ENCODE measurements at places on chromosomes 7 and 10.

- no peak for DNase-seq
Observed at GRCh38 chr10:11177926-11178471, 160.3 kb downstream of the CELF2 start.

DNA sequence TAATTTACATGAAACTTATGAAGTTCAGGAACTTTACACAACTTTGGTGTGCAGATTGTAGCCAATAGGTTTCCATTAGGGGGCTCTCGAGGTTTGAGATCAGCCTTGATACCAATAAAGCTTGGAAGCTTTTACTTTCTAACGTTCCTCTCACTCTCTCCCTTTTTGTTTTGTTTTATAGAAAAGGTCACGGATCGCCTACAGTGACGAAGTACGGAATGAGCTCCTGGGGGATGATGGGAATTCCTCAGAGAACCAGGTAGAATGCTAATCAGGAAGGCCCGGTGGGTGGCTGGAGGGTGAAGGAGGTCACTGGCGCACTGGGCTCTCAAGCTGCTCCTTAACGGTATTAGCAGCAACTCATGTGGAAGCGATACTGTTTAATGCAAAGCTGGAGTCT is 79.9 kb downstream of the VTI1A start:
- no peak for DNase-seq

GRCh38 chr10:48446785-48447184 is 140.3 kb downstream of the MAPK8 start:
- DNase-seq = no peak

DNA sequence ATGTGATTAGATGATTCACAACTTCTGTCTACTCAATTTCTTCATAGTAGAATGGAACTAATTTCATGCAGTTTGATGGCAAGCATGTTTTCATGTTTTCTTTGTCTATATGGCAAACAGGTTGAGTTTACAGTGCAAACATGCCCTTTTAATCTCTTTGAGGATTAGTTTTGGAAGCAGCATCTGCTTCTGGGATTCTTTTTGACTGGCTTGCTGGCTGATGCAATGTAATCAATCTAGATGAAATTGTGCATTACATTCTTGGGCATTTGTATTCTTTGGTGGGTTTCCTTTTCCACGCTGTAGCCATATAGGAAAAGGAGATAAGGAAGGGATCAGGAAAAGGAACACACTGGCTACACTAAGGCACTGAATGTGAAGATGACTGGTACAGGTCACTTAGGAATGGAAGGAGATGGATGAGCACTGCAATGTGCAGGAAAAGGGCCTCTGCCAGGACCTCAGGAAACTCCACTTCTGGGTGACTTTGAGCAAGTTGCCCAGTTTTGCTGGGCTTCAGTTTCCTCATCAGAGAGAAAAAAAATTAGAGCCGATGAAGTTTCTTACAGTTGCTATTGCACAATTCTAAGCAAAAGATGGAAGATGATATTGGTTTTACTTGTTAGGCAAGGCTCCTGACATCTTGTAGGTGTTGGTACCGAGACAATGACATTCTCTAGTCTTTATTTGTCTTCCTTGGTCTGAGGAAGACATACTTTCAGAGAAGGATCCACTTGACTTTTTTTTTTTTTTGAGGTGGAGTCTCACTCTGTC is 269.1 kb downstream of the SUGCT start:
- no peak for DNase-seq

DNA sequence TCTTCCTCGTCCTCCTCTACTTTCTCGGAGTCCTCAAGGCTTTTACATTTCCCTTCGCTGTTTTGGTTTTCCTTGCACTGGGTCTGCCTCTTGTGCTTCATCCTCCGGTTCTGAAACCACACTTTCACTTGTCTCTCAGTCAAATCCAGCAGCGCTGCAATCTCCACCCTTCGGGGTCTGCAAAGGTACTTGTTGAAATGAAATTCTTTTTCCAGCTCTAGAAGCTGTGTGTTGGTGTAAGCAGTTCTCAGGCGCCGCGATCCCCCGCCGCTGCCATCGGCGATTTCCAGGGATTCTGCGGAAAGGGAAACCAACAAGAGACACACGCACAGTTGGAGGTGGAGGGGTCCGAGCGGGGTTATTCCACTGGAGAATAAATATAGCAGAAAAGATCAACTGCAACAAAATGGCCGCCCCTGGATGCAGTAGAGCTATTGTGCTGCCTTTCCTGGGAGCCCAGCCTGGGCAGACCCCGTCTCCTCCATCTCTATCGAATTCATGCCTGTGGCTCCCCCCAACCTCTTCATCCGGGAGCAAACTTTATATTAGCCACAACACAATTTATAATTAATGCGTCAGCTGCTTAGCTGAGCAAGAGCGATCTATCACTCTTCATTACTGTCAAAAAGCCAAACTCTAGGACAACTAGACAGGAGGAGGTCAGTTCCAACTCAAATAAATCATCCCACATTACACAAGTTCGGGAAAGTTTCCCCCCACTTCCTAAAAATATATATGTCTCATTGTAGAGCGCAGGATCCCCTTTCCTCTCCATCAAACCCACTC is 1.1 kb downstream of the HOXA2 start:
- DNase-seq = no peak

- DNase-seq = no peak
Observed at GRCh38 chr10:61931620-61932332, 30.3 kb downstream of the ARID5B start.

GRCh38 chr7:42236266-42236975 is 588 bp downstream of the GLI3 start:
- DNase-seq = no peak

- no peak for DNase-seq
Observed at GRCh38 chr7:91055219-91055618, 209.0 kb upstream of the FZD1 start.

DNA sequence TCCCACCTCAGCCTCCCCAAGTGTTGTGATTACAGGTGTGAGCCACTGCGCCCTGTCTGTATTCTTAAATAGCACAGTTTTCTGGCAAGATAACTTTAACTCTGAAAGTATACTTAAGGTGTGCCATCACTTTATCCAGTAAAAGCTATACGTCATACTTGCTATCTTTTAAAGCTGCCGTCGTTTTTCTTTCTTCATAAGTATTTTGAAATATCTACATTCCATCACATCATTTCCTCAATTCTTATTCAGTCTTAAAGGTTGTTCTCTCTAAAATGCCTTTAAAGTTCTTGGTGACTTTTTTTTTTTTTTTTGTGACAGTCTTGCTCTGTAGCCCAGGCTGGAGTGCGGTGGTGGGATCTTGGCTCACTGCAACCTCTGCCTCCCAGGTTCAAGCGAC is 34.7 kb downstream of the PTPN12 start:
- DNase-seq = no peak

DNA sequence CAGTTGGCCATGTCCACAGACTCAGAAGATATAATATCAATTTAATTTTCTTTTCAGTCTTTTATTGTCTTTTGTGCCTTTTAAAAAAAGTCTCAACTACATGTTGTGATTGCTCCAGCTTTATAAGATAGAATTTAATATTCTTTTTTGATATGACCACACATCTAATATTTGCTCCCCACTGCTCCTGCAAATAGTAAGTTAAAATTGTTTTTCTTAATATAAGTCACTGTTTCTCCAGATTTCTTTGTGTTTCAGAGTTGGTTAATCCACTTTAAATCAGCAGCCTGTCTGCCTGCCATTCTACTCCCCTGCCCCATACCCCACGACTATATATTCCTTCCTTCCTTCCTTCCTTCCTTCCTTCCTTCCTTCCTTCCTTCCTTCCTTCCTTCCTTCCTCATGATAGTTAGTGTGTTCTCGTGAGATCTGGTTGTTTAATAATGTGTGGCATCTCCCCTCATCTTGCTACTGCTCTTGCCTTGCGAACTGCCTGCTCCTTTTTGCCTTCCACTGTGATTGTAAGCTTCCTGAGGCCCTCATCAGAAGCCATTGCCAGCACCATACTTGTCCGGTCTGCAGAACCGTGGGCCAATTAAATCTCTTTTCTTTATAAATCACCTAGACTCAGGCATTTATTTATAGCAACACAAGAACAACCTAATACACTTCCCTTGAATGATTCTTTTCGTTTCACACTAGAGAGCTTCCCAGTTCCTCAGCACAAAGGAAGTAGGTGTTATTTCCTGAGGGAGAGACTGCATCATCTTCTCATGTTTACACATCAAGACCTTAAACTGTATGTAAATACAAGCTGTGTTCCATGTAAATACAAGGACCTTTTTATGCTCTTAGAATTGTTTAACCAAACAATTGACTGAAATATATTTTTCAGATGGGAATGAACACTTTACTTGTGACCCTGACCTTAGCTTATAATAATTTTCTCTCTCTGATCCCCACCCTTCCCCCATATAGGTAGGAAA is 24.5 kb downstream of the TAS2R16 start:
- no peak for DNase-seq

GRCh38 chr7:144834641-144835144 is 1.2 kb downstream of the TPK1 start:
- DNase-seq = no peak

DNA sequence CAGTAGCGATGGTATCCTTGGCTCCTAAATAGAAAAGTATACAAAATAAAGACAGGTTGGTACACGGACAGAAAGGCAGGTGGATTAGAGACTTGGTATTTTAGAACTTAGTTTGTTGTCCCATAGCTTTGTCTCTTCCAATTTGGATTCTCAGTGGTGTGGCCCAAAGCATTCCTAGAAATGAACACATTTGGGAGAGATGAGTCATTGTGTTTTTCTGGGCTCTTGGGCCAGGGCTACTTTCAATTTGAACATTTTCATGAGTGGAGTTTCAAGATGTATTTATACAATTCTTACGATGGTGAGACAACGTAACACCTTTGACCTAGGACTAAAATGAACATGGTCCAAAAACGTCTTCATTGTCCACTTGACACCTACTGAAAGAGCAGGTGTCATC is 225.1 kb upstream of the YAE1 start:
- DNase-seq = no peak

GRCh38 chr10:122112625-122113160 is 123.7 kb downstream of the TACC2 start:
- DNase-seq = no peak

DNA sequence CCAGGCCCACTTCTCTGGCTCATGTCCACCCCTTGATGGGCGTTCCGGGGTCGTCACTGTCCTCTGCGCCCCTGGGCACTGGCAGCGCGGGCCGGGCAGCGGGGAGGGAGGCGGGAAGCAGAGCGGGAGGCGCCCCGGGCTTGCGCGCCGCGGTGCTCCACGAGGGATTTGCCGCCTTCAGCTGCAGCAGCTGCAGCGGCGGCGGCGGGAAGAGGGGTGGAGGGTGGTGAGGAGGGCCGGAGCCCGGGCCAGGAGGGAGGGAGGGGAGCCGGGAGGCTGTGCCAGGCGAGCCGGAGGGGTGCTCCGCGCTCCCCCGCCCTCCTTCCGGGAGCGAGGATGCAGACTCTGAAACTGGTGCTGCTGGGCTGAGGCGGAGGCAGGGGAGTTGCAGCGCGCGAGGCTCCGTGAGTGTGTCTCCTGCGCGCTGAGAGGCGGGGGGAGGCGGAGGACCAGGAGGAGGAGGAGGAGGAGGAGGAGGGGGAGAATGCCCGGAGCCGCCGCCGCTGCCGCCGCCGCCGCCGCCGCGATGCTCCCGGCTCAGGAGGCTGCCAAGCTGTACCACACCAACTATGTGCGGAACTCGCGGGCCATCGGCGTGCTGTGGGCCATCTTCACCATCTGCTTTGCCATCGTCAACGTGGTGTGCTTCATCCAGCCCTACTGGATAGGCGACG is at the start of gene LHFPL3:
TSS of gene LHFPL3 (plus strand) at position 308 of the 674 bp plus-strand sequence.
- no peak for DNase-seq

DNA sequence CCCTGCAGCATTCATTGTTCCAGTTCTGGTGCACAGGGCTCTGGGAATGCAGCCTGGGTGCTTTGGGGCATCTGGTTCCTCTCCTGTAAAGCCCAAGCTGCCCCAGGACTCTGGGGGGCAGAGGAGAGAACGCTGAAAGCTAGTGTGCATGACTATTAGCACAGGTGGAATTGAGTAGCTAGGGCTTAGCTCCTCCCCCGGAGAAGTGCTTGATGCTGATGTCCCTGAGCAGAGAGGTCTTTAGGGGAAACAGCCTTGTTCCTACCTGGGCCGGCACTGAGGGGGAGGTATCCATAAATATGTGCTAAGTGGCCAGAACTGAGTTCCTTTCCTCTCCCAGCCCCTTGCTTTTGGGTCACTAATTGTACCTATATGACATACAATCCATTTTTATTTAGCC is 3.9 kb downstream of the ADCY1 start:
- no peak for DNase-seq

DNA sequence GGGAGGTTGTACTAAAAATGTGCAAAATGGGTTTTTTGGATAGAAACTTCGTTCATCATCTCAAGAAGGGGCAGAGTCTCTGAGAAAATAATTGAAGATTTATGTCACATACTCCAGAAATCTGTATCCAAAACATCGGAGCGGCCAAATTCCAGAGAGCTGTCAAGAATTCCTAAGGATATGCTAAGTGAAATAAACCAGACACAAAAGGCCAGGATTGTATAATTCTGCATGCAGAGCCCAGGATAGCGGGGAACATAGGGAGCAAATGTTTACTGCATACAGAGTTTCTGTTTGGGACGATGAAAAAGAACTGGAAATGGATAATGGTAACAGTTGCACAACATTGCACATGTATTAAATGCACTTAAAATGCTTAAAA is 224.2 kb upstream of the AUTS2 start:
- no peak for DNase-seq

DNA sequence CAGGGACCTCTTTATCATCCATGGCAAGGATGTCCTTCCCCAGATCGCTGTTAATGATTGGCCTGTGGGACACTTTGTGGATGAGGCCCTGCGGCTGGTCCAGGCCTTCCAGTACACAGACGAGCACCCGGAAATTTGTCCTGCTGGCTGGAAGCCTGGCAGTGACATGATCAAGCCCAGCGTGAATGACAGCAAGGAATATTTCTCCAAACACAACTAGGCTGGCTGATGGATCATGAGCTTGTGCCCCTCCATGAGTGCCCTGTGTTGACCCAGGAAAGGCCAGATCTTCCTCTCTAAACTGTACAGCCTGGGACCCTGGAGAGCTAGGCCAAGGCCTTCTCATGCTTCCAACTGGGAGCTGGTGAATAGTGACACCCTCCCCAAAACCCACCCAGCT is 124.1 kb downstream of the CUL2 start:
- DNase-seq = no peak

GRCh38 chr7:114405427-114405826 is 9.2 kb upstream of the FOXP2 start:
- no peak for DNase-seq

DNA sequence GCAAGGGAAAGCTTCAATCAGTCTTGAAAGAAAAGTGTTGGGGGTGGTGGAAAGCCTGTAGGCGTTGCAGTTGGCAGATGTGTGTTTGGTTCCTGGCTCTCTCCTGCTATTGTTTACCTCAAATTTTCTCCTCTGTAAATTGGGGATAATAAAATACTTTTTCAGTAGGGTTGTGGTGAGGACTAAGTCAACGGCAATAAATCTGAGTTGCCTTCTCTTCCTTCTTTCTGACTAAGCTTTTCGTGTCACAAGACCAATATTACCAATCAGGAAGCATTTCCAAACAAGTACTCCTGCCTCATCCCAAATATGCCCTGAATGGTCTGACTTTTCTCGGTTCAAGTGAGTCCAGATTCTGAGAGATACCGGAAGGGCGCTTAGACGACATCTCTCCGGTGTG is 54.0 kb downstream of the CREB5 start:
- no peak for DNase-seq

GRCh38 chr10:33743429-33743857 is 409.0 kb upstream of the NRP1 start:
- no peak for DNase-seq

GRCh38 chr10:12590675-12591659 is 241.6 kb downstream of the CAMK1D start:
- DNase-seq = no peak

- DNase-seq = no peak
Observed at GRCh38 chr10:66642217-66642616, 283.6 kb upstream of the LRRTM3 start.
